ENCODE measurements at places on chromosomes 12 and 14.
A peak's percentile ranks its signal among the peaks of the same experiment; 100 is the strongest.

DNA sequence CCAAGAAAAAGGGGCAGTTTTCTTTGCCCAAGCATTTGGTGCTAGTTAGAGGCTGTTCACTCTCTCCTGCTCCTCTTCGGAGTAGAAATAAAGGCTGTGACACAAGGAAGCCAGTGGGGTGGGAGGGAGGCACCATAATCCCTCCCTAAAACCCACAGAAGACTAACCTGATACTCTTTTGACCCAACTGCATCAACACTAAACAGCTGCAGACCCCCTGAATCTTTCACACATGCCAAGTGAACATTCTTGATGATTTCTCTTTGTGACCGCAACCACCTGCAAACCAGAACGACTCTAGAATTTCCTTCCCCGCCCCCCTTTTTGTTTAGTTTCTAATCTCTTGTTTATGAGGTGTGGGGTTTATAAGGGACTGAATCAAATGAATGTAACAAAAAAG, 175.8 kb upstream of the BCL2L14 start:
- no peak for DNase-seq

DNA sequence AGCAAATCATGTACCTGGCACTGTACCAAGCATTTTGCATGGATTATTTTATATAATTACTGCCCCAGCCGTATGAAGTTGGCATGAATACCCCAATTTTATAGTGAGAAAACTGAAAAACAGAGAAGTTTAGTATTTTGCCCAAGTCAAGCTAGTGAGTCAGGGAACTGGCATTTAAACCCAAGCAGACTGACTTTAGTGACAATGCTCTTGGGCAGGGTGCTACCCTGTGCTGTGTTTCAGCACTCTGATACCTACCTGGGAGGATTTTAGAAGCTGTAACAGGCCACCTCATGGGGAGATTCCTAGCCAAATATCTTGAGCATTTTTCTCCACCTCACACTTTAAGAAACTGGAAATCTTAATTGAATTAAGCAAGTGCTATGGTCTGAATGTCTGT, 98.1 kb upstream of the MAX start:
- no peak for DNase-seq

GRCh38 chr14:85536833-85537190, 6.9 kb downstream of the FLRT2 start:
- no peak for DNase-seq

- no peak for DNase-seq
Measured at GRCh38 chr12:107242189-107242588, 148.8 kb upstream of the CRY1 start.

DNA sequence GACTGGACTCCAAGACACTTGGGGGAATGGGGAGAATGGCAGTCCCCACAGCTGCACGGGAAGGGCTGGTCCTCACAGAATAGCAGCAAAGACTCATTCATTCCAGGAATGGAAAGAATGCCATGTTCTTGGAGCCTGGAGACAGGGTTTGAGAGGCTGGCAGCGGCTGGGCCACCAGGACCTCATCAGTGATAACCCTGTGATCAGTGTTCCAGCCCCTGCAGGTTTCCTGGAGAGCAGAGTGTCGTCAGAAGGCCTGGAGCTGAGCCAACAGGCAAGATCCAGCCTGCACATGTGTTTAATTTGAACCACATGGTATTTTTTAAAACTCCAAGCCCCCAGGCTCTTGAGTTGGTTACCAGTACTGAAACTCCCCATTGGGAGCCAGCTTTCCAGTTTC, 11.3 kb downstream of the BDKRB1 start:
- DNase-seq = peak; percentile 44

DNA sequence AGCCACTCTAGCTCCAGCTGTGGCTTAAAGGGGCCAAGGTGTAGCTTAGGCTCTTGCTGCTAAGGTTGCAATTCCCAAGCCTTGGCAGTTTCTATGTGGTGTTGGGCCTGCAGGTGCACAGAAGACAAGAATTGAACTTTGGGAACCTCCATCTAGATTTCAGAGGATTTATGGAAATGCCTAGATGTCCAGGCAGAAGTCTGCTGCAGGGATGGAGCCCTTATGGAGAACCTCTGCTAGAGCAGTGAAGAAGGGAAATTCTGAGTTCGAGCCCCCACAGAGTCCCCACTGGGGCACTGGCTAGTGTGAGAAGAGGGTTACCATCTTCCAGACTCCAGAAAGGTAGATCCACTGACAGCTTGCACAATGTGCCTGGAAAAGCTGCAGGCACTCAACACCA, 694.7 kb downstream of the SLC16A7 start:
- no peak for DNase-seq

GRCh38 chr12:127963933-127964332, 303.0 kb upstream of the TMEM132C start:
- no peak for DNase-seq

GRCh38 chr12:48183876-48184548, 568 bp downstream of the CCDC184 start:
- DNase-seq = no peak

DNA sequence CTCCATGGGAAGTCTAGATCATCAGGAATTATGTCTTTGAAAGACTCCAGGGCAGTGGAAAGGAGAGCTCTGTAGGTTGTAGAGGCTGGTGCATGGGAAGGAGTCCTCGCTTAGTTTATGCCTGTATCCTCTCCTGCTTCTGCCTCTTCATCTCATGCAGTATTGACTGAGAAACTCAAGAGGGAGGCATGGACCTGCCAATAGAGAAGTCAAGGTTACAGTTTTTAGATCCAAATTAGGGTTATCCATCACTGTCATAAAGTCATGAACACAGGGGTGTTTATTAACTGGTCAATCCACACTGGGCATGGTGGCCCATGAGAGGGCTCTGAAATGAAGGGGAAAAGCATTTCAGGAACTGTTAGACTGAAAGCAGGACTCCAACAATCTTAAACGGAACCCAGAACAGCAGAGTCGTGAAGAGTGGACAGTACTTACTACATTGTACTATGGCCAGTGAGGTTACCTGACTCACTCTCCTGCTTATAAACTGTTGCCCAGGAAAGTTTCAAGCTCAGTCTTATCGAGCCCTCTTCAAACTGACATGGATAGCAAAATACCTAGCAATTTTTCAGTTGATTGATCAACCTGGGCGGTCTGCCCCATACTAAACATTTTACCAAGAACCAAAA, 30.1 kb upstream of the DHRS7 start:
- no peak for DNase-seq

GRCh38 chr12:13223941-13224340, 27.4 kb downstream of the EMP1 start:
- DNase-seq = no peak

DNA sequence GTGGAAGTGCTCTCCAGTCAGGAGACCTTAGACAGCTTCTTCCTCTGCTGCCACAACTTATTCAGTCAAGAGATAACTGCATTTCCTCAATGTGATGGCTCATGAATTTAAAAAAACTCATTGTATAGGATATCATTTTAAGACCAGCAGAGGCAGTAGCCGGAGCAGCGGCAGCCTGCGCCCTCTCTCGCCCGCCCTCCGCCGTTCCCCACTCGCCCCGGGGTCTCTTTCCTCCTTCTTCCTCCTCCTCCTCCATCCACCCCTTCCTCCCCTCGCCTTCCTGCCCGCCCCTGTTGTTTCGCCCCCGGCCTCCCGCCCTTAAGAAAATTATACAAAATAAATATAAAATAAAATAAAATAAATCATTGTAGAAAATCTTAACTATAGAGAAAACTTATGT, 687.6 kb downstream of the FLRT2 start:
- DNase-seq = no peak

DNA sequence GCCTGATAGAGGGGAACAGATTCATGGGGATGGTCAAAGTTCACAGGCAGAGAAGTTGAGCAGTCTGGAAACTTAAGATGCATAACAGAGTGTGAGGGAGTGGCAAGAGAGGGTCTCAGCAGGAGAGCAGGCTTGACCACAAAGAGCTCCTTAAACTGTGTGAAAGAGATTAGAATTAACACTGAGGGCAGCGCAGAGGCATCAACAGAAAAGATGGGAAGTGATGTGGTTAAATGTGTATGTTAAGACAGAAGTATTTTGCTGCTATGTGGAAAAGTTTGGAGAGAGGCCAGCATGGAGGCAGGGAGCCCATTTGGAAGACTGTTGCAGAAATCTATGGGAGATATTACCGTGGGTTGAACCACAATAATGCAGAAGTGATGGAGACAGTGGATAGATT, 122.7 kb upstream of the LMNTD1 start:
- DNase-seq = no peak

DNA sequence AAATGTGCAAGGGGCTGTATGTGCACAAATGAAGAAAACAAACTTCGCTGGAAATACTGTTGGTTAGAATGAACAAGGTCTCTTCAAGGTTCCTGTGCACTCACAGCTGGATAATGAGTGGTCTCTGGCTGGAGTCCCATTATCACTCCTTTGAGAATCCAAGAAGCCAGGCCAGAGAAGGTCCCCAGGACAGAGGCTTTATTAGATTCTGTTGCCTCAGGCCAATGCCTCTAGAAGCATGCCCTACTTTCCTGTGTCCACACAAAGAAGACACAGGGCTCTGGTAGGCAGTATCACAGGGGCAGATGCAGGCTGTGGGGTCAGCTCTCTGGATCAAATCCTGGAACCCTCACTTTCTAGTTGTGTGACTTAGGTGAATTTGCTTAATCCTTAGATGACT, 384.7 kb downstream of the GRIN2B start:
- DNase-seq = no peak

DNA sequence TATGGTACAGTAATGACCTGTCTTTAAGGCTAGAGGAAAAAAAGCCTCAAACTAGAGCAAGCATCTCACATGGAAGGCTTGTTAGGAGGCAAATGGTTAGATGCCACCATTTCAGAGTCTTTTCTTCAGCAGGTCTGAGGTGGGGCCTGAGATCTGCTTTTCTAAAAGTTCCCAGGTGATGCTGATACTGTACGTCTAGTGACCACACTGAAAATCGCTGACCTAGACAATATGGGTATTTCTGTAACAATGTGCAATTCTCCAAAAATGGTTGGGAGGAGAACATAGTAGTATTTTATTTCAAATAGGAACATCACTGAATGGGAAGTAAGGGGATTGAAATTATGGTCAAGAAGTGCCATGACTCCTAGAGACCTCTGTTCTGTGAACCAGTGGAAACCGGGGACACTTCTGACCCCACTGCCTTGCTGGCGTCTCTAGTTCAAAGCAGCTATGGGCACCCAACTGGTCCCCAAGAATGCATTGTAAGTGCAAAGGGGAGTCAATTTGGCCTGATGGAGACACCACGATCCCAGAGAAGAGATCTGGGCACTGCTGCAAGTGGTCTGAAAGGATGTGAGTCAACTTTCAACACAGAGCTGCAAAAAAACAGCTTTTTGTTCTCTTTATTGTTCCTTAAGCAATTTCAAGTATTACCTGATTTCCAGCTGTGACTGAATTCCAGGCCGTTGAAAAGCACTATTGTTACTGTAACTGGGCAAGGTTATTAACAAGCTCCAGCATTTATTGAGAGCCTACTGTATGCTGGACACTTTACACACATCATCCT, 54.4 kb upstream of the PLEKHG7 start:
- no peak for DNase-seq

All from kidney tubule cell (primary cell).